ENCODE measurements at places on chromosomes 2 and 18. TPM values are rescaled to one million over a fixed set of nuclear protein-coding genes. Genes with fewer than 3 reads are reported as not detected.

GPR39 gene
- 12.3 TPM for total RNA-seq

GTF2A1L gene
- total RNA-seq = 1.5 TPM

CD207 gene
- total RNA-seq = 0.21 TPM

DNA sequence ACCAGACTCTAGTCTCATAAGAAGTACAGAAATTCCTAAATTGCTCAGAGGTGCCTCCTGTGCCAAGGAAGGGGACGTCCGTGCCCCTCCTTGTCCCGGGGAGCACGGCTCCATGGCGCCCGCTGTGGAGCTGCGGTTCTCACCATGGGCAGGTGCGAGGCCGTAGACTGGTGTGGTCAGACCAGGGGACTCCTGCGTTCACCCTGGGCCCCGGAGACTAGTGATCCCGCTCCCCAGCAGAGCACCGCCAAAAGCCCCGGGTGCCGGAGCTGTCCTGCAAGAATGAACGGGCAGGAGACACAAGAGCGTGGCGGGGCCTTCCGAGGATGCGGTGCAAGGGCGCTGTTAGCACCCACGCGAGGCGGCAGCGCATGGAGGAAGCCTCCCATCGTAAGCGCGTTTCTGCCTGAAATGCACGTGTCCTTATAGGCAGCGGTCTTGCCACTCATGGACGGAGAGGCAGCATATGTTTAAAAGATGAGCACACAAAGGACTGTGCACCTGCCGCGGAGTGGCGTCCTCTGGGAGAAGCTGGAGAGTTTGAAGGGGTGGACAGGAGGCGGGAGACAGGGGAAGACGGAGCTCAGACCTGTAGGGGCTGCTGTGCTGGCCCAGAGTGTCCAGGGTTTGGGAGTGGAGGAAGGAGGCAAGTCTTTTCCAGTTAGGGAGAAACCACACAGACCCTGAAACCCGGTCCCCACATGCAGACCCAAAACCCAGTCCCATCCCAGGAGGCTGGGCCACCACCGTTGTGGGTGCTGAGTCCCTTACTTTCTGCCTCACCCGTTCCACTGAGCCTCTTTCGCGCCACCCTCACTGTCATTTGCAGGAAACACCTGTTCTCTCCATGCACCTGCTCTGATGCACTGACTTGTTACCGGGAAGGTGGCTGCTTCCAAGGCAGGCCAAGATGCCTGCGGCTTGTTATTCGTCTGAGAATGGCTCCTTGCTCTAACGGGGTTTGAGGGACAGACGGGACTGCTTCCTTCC, 7.5 kb upstream of the KCNG2 start:
- H3K27me3 ChIP-seq = peaks cover 12% of the 10 kb centered on the region
- no peak overlapping the region for H3K4me3 ChIP-seq
- H3K27ac ChIP-seq = no peak overlapping the region
- H3K36me3 ChIP-seq = no peaks in the 10 kb centered on the region
- H3K4me1 ChIP-seq = no peaks in the 10 kb centered on the region

- no peaks in the 10 kb centered on the region for H3K27me3 ChIP-seq
- no peak overlapping the region for H3K27ac ChIP-seq
- no peaks in the 10 kb centered on the region for H3K36me3 ChIP-seq
- no peak for DNase-seq
Observed at GRCh38 chr18:43932140-43932539, 654.9 kb upstream of the SYT4 start.
